ENCODE measurements at places on chromosomes 3 and 15.

DNA sequence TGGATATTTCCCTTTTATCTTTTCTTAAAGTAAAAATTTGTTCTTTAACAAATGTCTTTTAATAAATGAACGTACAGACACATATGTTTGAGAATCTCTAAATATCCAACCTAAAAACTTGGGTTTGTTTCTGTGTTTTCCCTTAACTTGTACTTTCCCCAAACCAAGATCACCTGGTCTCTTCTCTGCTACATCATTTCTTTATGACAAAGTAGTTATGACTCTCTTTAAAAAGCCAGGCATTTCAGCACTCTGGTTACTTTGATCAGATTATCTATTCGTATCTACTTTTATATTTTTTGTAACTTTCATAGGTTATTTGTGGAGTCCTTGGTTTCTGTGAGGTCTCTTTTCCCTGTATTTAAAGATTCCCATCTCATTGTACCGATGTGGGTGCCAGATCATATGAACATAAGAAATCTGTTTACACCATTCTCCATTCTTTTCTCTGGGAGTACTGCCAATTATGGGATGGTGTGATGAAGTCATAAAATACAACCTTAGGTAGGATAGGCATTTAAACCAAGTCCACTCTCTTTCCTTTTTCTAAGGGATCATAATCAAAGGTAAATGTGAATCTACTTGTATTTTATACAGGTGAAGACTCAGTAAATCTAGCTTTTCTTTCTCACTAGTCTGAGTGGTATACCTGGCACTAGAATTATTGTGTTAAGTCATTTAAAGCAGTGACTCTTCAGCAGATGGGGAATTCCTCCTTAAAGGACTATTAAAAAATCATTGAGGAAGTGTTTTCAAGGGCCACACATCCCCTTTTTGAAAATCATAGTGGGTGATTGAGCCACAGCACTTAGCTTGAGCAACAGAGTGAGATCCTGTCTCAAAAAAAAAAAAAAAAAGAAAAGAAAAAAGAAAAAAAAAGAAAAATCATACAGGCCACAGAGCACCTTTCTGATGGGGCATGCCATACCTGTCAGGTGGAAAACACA lies 12.4 kb upstream of the NFKBIZ start:
- no peak for DNase-seq

DNA sequence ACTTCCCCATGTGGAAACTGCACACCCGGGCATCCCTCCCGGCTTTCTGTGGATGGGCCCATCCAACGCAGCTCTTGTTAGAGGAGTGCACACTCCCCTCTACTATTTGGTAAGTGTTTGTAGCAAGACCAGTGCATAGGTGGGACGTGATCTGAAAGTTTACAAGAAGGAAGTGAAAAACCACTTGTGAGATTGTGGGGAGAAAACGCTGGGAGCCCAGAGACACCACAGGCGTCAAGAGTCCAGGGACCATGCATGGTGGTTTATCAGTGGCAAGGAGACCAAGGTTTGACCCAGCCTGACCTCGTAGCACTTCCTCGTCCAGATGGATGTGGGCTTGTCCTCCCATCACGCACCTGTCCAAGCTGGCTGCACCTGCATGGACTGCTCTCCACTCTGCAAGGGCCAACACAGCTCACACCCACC lies 51.6 kb downstream of the ATP10A start:
- DNase-seq, result no peak

DNA sequence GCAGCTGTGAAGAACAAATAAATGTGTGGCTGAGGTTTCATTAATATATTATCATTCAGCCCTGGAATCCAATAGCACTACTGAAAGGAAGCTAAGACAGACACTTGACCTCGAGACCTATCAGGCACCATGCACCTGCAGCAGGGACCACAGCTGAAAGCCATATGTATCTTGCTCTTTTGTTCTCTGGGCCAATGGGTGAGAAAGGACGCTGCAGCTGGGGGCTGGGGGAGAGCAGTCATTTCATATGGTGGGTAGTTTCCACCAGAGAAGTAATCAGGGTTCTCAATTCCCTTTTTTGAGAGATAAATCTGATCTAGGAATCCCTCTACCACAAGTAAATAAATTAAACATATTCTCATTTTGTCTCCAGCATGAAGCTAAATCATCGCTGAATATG lies 225.6 kb upstream of the STRIT1 start:
- no peak for DNase-seq

DNA sequence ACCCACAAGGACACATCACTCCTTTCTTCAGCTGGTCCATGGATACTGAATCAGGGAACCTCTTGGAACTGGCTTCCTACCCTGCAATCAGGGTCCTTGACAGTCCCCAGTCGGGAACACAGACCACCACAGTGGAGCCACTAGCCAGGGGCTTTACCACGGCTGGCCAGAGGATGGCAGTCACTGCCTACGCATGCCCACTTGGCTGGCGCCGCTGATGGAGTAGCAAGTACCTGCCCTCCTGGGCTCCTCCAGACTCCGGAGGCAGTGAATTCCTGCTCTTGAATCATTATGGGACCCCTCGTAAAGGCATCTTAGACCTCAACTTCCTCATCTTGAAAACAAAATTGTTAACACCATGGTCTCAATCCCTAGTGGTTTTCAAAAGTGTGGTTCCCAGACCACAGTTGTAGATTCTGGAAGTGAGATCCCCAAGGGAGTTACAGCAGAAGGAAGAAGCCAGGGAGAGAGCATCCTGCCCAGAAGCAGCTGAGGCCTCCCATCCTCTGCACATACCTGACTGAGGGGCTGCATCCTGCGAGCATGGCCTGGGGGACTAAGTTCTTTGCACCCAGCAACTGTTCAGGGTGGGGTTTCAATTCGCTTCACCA lies 9.1 kb upstream of the SKIC8 start:
- DNase-seq, result peak; percentile 55

- no peak for DNase-seq
Measured at GRCh38 chr15:95138604-95139270, 907.4 kb downstream of the MCTP2 start.

DNA sequence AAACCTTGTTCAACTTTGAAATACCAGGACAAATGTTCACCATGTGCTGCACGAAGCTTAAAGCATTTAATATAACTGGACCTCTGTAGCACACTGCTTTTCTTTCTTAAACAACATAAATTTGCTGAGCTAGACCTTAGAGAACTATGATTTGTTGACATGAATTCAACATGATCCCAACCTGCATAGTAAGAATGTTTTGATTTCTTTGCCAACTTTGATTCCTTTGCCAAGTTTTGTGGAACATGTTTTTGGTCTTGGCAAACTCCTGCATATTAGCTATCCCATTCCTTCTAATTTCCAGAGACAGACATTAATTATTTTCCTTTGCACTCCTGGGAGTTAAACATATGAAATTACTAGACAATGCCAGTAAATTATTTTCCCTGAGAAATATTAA lies 197.2 kb upstream of the RBMS3 start:
- no peak for DNase-seq

GRCh38 chr3:140580746-140581145 lies 97.1 kb upstream of the TRIM42 start:
- DNase-seq, result no peak

GRCh38 chr3:5458526-5458925 lies 271.0 kb downstream of the EDEM1 start:
- no peak for DNase-seq

DNA sequence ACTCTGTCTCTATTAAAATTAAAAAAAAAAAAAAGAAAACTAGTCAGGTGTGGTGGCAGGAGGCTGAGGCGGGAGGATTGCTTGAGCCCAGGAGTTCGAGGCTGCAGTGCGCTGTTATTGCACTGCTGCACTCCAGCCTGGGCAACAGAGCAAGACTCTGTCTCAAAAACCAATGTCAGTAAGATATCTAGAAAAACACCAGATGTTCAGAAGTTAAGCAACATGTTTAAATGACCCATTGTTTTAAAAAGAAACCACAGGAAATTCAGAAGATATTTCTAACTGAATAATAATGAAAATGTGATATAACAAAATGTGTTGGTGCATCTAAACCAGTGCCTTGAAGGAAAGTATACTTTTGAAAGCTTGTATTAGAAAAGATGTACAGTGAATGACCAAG lies 203.4 kb upstream of the CGNL1 start:
- DNase-seq, result no peak

DNA sequence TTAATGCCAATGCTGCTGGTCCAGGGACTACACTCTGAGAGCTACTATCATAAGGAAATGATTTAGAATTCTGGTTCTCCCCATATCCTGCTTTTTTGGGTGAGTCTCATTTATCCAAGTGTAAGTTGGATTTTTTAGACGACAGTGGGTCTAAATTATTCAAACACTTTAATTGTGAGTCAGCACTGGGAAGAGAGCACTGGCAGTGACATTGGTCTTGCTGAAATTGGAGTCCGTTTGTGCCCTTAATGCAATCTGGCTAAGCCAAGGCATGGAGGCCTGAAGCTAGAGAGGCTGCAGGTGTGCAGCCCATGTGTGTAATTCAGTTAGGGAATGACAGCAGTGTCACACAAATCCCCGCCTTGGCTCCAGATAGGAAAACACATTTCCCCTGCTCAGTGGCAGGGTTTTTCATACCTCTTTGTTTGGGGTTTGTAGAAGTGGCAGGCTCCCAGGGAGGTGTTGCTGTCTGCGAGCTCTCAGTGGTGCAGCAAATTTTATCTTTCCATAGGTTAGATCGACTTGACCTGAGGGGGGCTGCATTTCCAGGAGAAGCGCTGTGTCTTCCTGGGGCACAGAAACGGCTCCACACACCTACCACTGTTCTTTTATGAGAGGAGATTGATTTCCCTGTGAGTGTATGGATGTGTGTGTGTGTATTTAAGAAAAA lies 197.7 kb downstream of the CD47 start:
- no peak for DNase-seq

DNA sequence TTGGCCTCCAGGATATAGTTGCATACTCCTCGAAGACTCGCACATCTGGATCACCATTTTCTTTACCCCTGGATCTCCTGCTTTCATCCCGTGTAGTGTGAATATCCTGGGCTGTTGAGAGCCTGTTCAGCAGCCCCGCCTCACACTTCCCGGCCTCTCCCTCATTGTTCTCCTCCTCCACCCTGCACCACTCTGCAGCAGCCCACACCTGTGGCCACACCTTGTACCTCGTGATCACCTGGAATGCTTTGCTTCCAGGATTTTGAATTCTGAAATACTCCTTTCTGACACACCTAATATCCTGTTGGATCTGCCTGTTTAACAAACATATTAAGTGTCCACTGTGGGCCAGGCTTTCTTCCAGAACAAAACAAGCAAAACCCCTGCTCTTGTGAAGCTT lies 14.4 kb downstream of the ABHD17C start:
- no peak for DNase-seq
